ENCODE measurements at places on chromosomes 1 and 21.

GRCh38 chr1:109235137-109235536, 14.2 kb upstream of the CELSR2 start:
- no peak for DNase-seq

DNA sequence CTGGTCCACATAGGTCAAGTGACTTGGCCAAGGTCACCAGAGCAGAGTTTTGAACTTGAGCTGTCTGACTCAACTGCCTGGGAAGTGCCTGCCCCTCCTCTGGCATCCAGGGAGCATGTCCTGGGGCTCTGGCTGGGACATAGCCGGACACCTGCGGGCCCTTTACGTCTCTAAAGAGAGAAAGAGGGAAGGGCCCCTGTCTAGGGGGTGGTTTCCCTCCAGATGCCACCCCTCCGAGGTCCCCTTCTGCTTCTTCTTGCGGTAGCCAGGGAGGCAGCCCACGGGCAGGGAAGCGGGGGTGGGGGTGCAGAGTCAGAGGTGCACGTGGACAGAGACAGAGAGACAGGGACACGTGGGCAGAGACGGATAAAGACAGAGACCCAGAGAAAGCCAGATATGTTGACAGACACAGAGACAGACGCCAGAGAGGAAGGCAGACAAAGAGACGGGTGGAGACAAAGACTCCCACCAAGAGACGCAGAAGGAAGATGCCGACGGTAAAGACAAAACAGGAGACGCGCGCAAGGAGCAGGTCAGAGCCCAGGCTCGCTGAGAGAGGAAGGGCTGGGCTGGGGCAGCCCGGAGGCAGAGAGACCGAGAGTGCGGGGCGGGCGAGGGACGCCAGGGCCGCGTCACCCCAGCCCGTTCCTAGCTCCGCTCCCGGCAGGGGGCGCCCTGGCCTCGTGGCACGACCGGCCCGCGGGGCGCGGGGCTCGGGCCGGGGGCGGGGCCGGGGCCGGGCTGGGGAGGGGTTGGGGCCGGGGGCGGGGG, 458 bp upstream of the ALPL start:
- DNase-seq = peak; percentile 36

DNA sequence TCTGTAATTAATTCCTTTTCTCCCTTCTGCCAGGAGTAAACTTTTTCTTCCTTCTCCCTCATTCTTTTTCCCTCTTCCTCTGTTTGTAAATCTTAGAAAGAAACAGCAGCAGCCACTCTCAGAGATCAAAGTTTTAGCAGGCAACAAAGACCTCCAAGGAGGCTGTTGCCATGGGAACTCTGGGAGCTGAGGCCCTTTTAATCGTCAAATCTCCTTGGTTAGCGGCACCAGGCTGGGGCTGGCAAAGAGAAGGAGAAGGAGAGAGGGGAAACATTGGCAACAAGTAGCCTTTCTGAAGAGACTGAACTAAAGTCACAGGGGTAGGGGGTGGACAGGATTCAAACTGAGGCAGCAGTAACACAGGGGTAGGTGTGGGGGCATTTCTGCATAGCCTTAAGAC, 25.2 kb downstream of the ILDR2 start:
- DNase-seq = no peak

- no peak for DNase-seq
Observed at GRCh38 chr1:11985171-11985570, 4.9 kb downstream of the MFN2 start.

- no peak for DNase-seq
Observed at GRCh38 chr1:171421413-171422020, 63.8 kb upstream of the PRRC2C start.

DNA sequence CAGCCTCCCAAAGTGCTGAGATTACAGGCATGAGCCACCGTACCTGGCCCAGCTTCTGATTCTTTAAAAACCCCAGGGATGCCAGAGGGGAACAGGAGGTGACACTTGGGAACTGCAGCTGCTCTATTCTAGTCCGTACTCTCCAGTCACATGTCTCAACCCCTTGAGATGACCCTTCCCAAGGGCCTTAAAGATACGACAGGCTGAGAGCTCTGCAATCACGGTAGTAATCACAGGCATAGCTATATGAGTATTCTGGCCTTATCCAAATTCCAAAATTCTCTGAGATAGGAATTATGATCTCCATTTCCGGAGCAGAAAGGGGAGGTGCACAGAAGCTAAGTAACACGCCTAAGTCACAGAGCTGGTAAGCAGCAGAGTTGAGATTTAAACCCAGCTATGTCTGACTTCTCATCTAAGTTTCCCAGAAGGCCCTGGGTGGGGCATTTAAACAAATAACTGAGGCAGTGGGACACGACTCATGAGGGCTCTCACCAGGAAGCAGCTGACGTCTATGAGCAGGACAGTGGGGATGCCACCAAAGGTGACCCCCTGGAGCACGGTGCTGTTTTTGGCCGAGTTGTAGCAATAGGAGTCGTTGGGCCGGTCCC, 5.2 kb downstream of the TMEM63A start:
- DNase-seq = no peak

DNA sequence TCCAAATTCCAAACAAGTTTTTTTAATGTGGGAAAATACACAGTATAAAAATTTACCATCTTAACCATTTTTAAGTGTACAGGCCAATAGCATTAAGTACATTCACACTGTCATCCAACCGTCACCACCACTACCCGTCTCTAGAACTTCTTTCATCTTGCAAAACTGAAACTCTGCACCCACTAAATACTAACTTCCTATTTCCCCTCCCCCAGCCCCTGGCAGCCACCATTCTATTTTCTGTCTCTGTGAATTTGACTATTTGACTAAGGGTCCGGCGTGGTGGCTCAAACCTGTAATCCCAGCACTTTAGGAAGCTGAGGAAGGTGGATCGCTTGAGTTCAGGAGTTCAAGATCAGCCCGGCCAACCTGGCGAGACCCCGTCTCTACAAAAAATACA, 36.1 kb downstream of the CLSTN1 start:
- DNase-seq = peak; percentile 63

DNA sequence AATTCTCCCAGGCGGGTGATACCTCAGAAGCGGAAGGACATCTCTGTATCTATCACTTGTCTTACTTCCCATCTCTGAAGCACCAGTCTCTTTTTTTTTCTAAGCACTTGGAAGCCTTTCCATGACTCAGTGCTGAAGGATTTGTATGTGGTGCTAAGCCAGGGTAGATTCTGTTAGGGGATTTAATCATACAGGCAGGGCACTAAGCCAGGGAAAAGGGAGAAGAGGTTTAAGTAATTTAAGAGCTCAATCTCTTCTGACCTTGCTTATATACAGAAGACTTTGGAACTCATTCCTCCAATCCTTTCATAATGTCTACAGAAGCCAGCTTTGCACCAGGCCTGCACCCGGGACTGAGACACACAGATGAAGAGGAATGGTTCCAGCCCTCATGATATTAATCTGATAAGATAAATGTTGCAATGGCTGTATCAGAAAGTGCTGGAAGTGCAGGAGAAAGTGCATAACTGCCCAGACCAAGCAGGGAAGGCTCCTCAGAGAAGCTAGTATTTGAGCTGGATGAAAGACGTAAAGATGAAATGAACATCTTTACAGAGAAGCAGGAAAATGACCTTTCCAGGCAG, 11.0 kb downstream of the FAM163A start:
- DNase-seq = no peak

DNA sequence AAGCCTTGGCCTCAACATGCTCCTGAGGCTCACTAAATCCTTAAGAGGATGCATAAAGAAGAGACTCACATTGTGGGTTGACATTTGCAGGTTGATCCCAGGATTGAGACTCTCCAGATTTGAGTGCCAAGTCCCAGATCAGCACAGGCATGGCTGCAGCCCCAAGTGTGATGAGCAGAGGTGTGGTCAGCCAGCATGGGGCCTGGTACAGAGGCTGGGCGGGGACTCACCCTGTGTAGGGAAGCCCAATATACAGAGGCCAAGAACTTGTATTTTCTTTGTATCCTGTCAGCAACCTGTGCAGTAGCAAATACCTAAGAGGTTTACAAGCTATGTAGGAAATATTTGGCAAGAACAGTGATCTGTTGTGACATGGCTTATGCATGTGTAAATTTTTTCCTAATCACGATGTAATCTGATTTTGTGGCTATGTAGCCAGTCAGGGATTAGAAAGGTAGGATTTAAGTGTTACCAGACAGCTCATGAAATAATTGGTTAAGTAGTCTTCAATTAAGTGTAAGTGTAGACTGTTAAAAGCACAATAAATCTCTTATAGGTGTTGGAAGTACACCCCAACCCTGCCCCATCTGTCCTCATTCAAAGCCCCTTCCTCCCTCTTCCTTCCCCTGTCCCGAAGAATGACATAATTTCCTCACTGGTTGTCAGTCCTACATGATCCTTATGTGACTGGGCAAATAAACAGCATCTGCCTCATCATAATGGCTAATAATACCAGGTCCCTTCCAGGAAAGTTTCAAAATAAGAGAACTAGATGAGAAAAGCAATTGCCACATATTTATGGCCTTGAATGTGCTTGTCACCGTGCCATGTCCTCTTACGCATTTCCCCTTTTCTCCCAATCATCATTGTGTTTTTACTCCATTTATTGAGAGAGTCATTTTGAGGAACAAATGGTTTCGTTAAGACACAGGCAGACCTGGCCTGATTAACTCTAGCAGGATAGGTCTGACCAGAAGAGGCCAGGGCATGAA, 120.9 kb downstream of the HLX start:
- DNase-seq = no peak

- DNase-seq = no peak
Observed at GRCh38 chr1:182061594-182061993, at the start of gene ZNF648. Gene ZNF648 (minus strand): TSS chr1:182061712. CDS start chr1:182058010, 3,702 bp downstream.

DNA sequence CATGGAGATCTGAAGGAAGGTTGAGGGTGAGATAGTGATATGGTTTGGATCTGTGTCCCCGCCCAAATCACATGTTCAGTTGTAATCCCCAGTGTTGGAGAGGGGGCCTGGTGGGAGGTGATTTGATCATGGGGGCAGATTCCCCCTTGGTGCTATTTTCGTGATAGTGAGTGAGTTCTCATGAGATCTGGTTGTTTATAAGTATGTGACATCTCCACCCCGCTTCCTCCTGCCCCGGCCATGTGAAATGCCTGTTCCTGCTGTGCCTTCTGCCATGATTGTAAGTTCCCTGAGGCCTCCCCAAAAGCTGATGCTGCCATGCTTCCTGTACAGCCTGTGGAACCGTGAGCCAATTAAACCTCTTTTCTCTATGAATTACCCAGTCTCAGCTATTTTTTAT, 451.9 kb upstream of the VAMP3 start:
- DNase-seq = no peak

GRCh38 chr1:205575294-205575885, 56.4 kb downstream of the ELK4 start:
- DNase-seq = no peak

DNA sequence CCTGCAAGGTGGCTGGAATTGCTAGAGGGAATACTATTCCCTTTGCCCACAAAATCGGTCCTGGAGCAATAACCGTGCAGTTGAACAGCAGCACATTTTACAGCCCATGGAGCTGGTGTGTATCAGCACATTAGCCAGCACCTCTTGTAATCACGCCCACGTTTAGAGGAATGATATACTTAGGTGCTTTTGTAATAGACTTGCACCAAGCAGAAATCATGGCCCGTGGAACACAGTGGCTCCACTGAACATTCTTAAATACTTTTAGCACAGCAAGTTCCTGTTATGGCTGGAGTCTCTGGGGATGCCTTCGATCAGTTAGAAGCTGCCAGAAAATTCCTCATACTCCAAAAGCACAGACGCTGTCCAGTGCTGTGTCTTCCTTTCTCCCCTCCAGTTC, 218.1 kb upstream of the FAM78B start:
- DNase-seq = no peak

All from CD4-positive, alpha-beta T cell treated with Interleukin-2 at 100 ng/mL for 4 hours (primary cell).